ENCODE measurements at places on chromosomes 2 and 18.

DNA sequence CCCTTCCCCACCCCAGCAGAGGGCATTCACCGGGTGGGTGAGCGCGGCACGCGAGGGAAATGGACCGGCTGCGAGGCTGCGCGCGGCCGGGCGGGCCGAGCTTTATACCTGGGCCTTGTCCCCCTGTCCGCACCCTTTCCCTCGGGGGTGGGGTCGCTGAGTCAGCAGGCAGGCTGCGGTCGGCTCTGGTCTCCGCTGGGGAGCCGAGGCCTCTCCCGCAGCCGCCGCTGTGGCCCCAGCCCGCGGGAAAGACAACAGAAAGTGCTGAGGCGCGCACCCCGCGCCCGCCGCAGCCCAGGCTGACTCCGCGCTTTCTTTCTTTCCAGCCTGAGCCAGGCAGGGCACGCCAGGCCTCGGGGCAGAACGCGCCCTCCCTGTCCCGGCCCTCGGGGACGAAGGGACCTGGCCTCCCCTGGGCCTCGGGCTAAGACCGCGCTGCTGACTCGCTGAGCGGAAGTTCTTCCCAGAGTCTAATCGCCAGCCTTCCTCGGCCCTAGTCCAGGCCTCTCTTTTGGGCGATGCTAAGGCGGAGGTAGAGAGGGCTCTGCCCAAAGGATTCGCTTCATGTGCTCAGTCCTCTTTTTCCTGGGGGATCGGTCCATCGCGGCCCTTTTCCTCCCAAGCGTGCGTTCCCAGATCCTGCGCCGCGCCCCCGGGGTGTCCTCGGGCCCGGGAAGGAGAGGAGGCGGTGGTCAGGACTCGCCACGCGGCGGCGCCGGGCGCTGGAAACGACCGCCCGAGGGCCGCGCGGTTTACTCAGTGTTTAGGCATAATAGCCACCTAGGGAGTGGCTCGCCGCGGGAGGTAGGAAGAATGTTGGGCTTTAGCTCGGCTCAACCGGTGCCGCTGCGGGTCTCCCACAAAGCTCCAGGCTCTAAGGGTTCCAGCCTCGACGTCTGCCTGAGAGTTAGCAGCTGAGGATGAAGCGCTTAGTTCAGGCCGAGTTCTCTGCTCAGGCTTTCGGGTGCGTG, at the start of gene CRYBA2:
Gene CRYBA2 (minus strand): TSS at position 78 of the 971 bp plus-strand sequence. CDS start 246 bp downstream, outside the sequence.
- peak; percentile 64 for DNase-seq

DNA sequence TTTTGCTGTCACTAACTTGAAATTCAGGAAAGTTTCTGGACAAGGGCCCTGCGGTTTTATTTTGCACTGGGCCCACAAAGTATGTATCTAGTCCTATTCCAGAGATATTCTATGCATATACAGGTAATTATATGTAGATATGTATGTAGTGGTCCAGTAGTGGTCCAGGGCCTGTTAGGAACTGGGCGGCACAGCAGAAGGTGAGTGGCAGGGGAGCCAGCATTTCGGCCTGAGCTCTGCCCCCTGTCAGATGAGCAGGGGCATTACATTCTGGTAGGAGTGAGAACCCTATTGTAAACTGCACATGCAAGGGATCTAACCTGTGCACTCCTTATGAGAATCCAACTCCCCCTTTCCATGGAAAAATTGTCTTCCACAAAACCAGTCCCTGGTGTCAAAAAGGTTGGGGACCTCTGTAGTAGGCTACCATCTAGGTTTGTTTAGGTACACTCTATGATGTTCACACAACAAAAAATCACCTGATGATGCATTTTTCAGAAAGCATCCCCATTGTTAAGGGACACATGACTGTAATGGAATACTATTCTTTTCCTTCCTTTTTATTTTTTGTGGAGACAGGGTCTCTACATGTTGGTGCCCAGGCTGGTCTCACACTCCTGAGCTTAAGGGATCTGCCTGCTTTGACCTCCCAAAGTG, 2.8 kb upstream of the PPP4R3B start:
- no peak for DNase-seq

GRCh38 chr2:137797641-137798040, 166.6 kb upstream of the HNMT start:
- DNase-seq, result no peak

- no peak for DNase-seq
Measured at GRCh38 chr2:238586931-238587775, 160.4 kb downstream of the ASB1 start.

GRCh38 chr2:111139637-111140317, 19.1 kb downstream of the BCL2L11 start:
- DNase-seq, result peak; percentile 41

Data from NCI-H1092 treated with DMSO at 0.1 percent for 48 hours (cell line).